ENCODE measurements at places on chromosomes 2 and 18. TPM values are rescaled to one million over a fixed set of nuclear protein-coding genes. Genes with fewer than 3 reads are reported as not detected.
A peak's percentile ranks its signal among the peaks of the same experiment; 100 is the strongest.

DNA sequence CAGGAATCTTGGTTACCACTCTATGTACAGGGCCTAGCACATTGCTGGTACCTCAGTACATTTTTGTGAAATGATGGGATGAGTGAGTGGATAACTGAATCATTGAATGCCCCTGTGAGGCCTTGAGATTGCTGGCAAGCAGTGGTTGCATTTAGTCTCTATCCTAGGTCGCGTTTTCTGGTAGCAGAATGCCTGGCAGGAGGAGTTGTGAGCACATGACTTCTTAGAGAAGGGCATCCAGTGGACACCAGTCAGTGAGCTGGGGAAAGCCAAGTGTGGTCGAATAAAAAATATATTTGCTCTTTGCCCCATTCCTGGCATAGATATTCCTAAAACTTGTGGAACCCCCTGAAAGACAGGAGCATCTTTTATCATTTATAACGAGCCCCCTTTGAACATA lies 61.8 kb upstream of the SMAD2 start:
- H3K27ac ChIP-seq = no peak overlapping the region
- H3K27me3 ChIP-seq = no peaks in the 10 kb centered on the region
- H3K4me3 ChIP-seq = no peak overlapping the region
- H3K36me3 ChIP-seq = no peaks in the 10 kb centered on the region
- no peak for DNase-seq
- no peaks in the 10 kb centered on the region for H3K4me1 ChIP-seq

DNA sequence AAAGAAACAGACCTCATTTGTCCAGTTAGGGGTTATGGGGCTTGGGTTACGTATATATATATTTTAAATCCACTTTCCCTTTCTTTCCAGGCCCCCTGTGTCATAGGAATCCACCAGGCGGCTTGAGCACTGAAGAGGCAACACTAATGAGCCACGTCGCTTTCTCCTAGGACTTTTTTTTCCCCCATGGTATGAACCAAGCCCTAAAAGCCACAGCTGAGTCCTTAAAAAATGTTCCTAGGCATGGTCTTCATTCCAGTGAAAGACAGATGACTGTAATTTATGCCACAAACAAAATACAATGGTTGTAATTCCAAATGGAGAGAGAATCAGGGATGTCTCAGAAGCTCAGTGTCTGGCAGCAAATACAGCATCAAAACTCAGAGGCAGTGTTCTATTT lies 146.8 kb downstream of the EPHA4 start:
- DNase-seq = no peak
- H3K36me3 ChIP-seq = no peaks in the 10 kb centered on the region
- H3K27ac ChIP-seq = no peak overlapping the region
- H3K4me3 ChIP-seq = no peak overlapping the region
- peaks cover 3% of the 10 kb centered on the region for H3K4me1 ChIP-seq

DNA sequence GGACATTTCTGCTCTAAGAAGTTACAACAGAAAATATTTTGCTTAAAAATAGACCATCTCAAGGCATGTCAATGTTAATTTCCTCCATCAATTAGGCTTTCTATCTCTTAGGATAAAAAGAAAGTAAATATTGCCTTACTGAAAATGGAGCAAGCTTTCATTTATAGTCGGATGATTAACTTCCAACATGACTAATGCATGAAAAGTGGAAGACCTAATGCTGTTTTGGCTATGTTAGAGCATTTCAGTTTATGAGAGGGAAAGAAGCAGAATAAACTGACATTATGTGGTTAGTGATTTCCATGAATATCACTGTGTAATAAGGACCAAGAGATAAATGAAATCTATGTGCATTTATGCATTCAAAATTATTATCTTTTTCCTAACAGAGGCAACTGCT lies 475.2 kb upstream of the UBE2E3 start:
- H3K36me3 ChIP-seq = no peaks in the 10 kb centered on the region
- H3K27ac ChIP-seq = no peak overlapping the region
- H3K27me3 ChIP-seq = no peaks in the 10 kb centered on the region
- H3K4me1 ChIP-seq = no peaks in the 10 kb centered on the region
- no peak overlapping the region for H3K4me3 ChIP-seq

- peaks cover 31% of the 10 kb centered on the region for H3K27me3 ChIP-seq
- H3K4me3 ChIP-seq = no peak overlapping the region
- DNase-seq = no peak
- no peak overlapping the region for H3K27ac ChIP-seq
- no peaks in the 10 kb centered on the region for H3K4me1 ChIP-seq
Measured at GRCh38 chr2:105397025-105397722, 1.7 kb downstream of the FHL2 start.

DNA sequence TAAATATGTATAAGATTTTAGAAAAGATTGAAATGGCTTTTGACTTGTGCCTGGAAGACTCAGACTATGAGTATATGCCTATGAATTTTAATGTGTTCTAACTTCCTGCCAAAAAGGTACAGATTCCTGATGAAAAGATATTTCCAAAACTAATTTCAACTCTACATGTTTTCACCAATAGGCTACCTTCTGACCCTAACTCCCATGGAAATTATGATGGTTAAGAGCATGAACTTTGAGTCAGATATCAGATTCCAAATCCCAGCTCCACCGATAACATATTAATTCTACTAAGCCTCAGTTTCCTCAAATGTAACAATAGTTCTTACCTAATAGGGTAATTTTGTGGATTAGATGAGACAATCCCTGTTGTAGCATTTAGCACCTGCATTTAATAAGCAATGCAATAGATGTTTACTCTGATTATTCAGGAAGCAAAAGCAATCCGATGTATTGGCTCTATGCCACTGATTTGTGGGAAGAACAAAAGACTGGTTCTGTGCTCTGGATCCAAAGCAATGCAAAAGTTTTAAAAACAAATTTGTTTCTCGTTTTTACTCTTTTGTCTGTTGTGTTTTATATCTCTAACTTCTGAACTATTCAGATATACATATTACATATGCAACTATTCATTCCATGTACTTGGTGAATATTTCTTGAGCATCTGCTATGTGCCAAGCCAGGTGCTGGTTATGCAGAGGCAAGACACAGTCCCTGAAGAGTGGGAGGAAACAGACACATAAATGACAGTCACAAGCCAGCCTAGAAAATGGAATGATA lies 115.4 kb downstream of the GATA6 start:
- peak overlapping the region; percentile 42 for H3K27ac ChIP-seq
- H3K4me3 ChIP-seq = no peak overlapping the region
- H3K27me3 ChIP-seq = no peaks in the 10 kb centered on the region
- peaks cover 32% of the 10 kb centered on the region for H3K4me1 ChIP-seq
- no peak for DNase-seq

GRCh38 chr2:105582952-105583660 lies 161.6 kb upstream of the NCK2 start:
- no peak for DNase-seq
- no peak overlapping the region for H3K27ac ChIP-seq
- peaks cover 15% of the 10 kb centered on the region for H3K27me3 ChIP-seq
- H3K4me3 ChIP-seq = no peak overlapping the region
- peaks cover 10% of the 10 kb centered on the region for H3K36me3 ChIP-seq
- H3K4me1 ChIP-seq = no peaks in the 10 kb centered on the region

The SPATA3 gene
- total RNA-seq = not detected

The IGFBP2 gene
- 0.81 TPM for total RNA-seq

GRCh38 chr2:2563309-2563860 lies 232.3 kb upstream of the MYT1L start:
- no peak for DNase-seq
- no peak overlapping the region for H3K27ac ChIP-seq
- no peaks in the 10 kb centered on the region for H3K27me3 ChIP-seq
- no peaks in the 10 kb centered on the region for H3K36me3 ChIP-seq
- H3K4me1 ChIP-seq = no peaks in the 10 kb centered on the region
- no peak overlapping the region for H3K4me3 ChIP-seq

GRCh38 chr2:217995731-217996231 lies 7.0 kb downstream of the TNS1 start:
- no peak overlapping the region for H3K27ac ChIP-seq
- no peaks in the 10 kb centered on the region for H3K4me1 ChIP-seq
- H3K27me3 ChIP-seq = peaks cover 14% of the 10 kb centered on the region
- H3K36me3 ChIP-seq = no peaks in the 10 kb centered on the region

The B4GALT6 gene
- 23.6 TPM for total RNA-seq

- no peaks in the 10 kb centered on the region for H3K4me1 ChIP-seq
- no peak overlapping the region for H3K4me3 ChIP-seq
- H3K36me3 ChIP-seq = peaks cover 15% of the 10 kb centered on the region
- DNase-seq = no peak
Measured at GRCh38 chr18:62088156-62088555, 98.7 kb downstream of the PIGN start.

- H3K36me3 ChIP-seq = no peaks in the 10 kb centered on the region
- H3K4me3 ChIP-seq = no peak overlapping the region
- H3K27ac ChIP-seq = no peak overlapping the region
- H3K4me1 ChIP-seq = no peaks in the 10 kb centered on the region
- no peak for DNase-seq
Measured at GRCh38 chr2:188369365-188369764, 77.7 kb downstream of the GULP1 start.

- H3K27ac ChIP-seq = no peak overlapping the region
- peaks cover 2% of the 10 kb centered on the region for H3K27me3 ChIP-seq
- H3K4me3 ChIP-seq = no peak overlapping the region
- peaks cover 5% of the 10 kb centered on the region for H3K36me3 ChIP-seq
Measured at GRCh38 chr2:127448526-127448925, 30.3 kb downstream of the PROC start.

DNA sequence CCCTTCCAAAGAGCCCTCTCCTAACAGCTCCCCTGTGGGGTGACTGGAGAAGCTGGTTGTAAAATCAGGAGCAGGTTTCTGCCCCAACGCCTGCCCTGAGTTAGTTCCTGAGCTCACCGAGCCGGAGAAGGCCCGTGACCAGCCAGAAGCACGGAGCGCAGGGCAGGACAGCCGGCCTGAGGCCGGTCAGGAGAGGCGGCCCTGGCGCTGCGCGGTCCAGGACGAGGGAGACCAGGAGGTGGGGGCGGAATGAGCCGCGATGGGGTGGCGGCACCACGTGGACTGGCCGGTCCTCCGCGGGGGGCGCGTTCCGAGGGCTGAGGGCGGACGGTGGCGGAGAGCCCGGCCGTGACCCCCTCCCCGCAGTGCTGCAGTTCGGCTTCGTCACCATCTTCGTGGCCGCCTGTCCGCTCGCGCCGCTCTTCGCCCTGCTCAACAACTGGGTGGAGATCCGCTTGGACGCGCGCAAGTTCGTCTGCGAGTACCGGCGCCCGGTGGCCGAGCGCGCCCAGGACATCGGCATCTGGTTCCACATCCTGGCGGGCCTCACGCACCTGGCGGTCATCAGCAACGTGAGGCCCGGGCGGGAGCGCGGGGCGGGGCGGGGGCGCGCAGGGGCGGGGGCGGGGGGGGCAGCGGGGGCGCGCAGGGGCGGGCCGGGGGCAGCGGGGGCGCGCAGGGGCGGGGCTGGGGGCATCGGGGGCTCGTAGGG lies 29.0 kb downstream of the ANO7 start:
- peak; percentile 62 for DNase-seq
- peak overlapping the region; percentile 55 for H3K4me3 ChIP-seq
- H3K4me1 ChIP-seq = peaks cover 12% of the 10 kb centered on the region

All from natural killer cell treated with Interleukin-12 subunit alpha and Interleukin-12 subunit beta and Interleukin-15 and Interleukin-18, amount 100 ng/mL, for 72 hours (primary cell).